Endothelial cell (in vitro differentiated cells): ENCODE measurements at places on chromosomes 1 and 21. TPM values are rescaled to one million over a fixed set of nuclear protein-coding genes. Genes with fewer than 3 reads are reported as not detected.

The AMPD2 gene
- total RNA-seq = 92.7 TPM

GRCh38 chr1:51518586-51519047 is 449 bp downstream of the EPS15 start:
- DNase-seq = peak; percentile 46

DNA sequence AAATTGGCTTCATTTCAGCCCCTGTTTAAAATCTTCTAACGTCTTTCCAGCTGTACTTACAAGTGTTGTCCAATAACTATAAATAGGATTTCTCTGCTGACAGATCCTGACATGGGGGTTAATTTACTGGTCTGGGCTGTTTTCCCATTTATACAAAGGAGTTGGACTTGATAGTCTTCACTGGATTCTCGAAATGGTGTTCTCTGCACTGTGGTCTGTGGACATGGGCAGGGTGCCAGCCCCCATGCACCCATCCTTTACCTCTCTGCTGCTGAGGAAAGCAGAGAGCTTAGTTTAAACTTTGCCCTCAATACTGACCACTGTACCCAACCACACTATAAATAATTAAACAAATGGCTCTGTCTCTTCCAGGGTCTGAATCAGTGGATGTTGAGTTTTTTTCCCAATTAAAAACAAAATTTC is 5.2 kb downstream of the DIO1 start:
- DNase-seq = no peak

The OR2L3 gene
- not detected for total RNA-seq

The GNG4 gene
- total RNA-seq = 1.8 TPM
